ENCODE measurements at places on chromosomes 12 and 14. TPM values are rescaled to one million over a fixed set of nuclear protein-coding genes. Genes with fewer than 3 reads are reported as not detected.
A peak's percentile ranks its signal among the peaks of the same experiment; 100 is the strongest.

NGB gene
- polyA plus RNA-seq = not detected

VRTN gene
- not detected for polyA plus RNA-seq

AQP6 gene
- polyA plus RNA-seq = 15.4 TPM

PPP2R3C gene
- 50.5 TPM for polyA plus RNA-seq

GRCh38 chr12:10455766-10456165, 2.6 kb upstream of the KLRC1 start:
- DNase-seq = no peak

DNA sequence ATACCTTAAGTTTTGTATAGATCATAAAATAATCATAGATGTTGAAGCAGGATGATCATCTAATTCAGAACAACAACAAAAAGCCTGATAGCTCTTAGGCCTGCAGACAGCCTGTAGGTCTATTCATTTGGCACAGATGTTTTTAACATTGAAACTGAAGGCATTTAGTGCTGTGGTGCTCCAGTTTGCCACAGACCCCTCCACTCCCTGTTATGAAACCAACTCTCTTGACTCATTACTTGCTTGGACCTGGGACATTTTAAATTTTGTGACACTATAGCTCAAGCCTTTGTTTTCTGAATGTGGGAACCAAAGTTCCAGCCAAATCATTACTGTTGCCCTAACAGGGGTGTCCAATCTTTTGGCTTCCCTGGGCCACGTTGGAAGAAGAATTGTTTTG, 9.1 kb downstream of the PRKCH start:
- DNase-seq = no peak

DNA sequence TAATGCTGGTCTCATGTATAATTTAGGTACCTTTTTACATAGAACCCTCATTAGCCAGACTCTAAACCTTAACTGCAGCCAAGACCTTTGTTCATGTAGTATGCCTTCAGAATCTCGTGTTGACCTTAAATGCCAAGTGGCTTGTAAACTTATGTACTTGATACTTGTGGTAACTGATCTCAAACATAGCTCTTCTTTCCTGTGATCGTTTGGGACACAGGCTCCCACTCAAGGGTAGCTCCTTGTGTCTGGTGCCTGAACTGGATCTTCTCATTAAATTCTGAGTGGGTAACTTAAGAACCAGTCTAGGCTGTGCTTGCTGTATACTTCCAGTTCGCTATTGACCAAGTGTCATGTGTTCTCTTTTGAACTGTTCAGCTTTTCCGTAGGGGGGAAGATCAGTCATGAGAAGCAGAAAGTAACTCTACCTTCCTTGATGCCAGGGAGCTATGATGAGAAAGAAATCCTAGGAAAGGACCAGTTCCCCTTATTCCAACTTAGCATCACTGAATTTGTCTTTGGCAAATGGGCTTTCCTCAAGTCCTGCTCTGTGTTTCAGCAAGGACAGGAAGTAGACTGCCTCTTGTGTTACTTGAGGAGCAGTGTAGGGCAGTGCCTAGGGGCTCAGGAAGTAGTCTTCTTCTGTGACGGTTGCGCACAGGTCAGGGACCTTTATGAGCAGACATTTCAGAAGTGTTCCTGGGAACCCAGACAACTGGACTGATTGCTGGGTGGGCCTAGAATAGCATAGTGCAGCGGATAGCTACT, 2.5 kb downstream of the LGALS3 start:
- no peak for DNase-seq

DNA sequence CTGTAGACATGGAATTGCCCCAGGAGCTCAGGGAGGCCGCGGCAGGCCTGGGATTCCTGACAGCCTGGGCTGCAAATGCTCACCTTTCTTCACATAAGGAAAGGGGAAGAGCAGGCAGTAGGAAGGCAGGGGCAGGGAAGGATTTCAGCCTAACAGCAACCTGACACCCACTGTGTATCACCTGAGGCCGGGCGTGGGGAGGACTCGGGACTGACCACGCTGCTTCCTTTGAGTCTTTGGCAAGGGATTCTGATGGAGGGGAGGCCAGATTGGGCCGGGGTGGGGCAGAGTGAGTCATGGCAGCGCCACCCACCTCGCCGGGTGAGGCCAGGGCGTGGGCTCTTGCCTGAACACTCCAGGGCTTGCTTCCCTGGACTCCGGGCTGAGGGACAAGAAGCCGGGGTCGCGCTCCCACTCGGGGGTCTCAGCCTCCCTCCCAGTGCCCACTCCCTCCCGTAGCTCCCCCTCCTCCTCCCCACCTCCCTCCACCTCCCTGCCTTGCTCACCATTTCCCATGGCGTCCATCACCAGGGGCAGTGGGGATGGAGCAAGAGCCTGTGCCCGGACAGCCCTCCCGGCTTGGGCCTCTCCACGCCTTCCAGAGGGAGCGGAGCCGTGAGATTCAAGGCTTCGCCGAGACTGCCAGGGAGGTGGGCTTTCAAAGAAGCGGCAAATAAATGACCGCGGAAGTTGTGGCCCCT, 247.9 kb upstream of the RTL1 start:
- DNase-seq = no peak

DNA sequence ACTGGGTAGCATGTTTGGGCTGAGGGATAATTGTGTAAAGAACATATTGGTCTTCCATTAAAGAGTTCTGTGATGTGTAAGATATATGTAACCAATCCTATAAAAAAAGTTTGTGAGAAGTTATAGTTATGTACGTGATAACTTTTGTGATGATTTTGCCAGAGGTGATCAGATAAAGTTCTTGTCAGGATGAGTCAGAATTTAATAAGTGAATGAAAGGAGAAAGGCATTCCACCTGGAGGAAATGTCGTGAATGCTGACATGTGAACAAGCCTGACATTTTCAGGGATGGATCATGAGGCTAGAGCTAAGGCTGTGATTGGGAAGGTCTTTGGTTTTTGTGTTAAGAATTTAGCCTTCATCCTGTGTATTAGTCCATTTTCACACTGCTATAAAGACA, 241.5 kb downstream of the SNAPC1 start:
- DNase-seq = no peak

GRCh38 chr12:26443309-26443708, 247.9 kb downstream of the SSPN start:
- DNase-seq = no peak

DNA sequence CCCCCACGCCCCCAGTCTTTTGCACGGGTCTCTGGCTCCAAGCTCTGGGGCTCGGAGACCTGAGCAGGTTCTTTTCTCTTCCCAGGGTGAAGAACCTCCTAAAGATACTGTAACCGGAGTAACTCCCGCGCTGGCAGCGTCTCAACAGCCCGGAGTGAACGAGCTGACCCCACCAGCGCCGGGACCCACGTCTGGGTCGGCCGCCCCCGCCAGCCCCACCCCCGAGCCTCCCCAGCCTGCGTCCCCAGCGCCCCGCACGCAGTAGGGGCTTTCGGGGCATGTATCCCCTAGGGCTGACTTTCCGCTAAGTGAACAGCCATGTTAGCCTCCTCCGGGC, 858 bp downstream of the SLC35F4 start:
- no peak for DNase-seq

DNA sequence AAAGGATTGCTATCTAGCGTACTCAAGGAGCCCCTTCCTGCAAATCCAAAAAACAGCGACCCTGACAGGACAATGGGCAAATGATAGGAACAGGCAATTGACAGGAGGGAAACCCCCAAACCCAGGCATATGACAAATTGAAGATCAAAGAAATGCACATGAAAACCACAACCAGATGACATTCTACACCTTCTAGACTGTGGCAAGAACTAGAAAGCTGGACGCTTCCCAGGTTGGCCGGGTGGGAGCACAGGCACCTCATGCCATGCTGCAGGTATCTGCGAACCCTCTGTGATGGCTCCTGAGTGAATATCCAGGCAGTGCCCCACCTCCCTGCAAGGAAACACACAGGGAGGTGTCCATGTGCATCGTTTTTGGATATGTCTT, 37.1 kb downstream of the CMKLR1 start:
- DNase-seq = no peak

GRCh38 chr14:68145036-68145435, 325.5 kb downstream of the RAD51B start:
- no peak for DNase-seq

- DNase-seq = no peak
These were observed 1091.8 kb downstream of the AACS start for GRCh38 chr12:126156806-126157574.

- DNase-seq = peak; percentile 61
These were observed 446 bp downstream of the PPP1R12A start for GRCh38 chr12:79934281-79935020.

All from renal pelvis (tissue), 12 donors.